Activated CD4-positive, alpha-beta T cell treated with anti-CD3 and anti-CD28 coated beads, Interleukin-2, amount 50 U/mL, for 1 hour (primary cell): ENCODE measurements at places on chromosomes 11 and 22.

DNA sequence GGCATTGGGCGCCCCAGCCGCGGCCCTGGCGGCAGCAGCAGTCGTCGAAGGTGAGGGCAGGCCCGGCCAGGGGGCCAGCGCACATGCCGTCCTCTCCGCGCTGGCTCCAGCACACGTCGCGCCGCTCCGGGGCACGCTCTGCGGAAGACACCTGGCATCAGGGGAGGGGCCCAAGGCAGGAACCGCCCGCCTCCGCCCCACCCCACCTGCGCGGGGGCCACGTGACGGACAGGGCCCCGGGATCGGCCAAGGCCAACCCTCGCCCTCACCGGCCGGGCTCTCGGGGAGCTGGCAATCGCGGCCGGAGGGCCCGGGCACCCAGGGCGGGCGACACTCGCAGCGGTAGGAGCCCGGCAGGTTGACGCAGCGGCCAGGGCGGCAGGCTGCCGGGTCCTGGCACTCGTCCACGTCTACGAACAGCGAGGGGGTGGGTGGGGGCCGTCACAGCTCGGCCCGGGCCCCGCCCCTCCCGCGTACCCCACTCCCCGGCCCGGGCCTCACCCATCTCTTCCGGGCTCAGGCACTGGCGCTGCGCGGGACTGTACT is 14.9 kb downstream of the SCYL1 start:
- DNase-seq, result no peak

- DNase-seq, result no peak
These were observed 785.9 kb upstream of the ARHGAP42 start for GRCh38 chr11:99901175-99901574.

- DNase-seq, result no peak
These were observed 16.8 kb upstream of the MUC6 start for GRCh38 chr11:1053121-1053901.

GRCh38 chr11:108787105-108787504 is 122.2 kb downstream of the DDX10 start:
- no peak for DNase-seq

- no peak for DNase-seq
These were observed 6.3 kb downstream of the TYR start for GRCh38 chr11:89184021-89184420.

DNA sequence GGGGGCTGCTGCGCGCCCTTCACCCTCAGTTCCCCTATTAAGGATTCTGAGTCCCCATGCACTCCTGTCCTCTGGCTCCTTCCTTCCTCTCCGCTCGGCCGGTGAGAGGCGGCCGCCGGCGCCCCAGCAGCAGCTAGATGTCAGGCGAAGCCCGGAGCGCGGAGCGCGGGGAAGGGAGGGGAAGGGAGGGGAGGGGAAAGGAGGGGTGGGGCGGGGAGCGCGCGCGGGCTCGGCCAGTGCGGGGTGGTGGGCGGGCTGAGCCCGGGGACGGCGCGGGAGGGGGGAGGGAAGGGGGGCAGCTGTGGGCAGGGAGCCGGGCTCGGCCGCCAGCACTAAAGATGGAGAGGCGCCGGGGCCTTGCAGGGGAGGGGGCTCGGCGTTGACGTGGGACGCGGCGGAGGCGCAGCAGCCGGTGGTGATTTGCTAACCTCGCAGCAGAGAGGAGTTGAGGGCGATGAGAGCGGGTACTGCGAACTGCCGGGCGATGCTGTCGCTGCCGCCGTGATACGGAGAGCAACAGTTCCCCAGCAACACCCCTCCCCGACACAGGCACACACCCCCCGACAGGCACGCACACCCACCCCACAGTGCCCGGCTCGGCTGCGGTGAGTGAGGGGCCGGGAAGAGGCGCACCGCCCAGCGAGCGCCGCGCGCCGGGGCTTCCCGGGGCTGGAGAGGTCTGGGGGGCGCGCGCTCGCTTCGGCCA is at the start of gene ZBTB16:
TSS of gene ZBTB16 (plus strand) at position 434 of the 706 bp plus-strand sequence. CDS start 3,590 bp downstream, outside the sequence.
- peak; percentile 53 for DNase-seq

DNA sequence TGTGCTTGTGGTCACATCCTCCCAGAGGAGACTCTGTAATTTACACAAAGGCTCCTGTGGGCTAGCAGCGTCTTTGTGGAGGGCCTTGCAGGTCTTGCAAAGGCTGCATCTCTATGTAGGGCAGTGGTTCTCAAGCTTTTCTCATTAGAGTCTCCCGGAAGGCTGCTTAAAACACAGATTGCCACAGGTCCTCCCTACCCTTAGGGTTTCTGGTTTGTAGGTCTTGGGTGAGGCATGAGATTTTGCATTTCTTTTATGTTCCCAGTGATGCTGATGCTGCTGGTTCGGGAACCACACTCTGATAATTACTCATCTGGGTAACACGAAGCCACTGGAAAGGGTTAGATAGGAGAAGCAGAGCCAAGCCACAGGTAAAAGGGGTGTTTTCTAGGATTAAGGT is 151.3 kb upstream of the ZBED5 start:
- DNase-seq, result no peak

GRCh38 chr11:3160252-3161031 is 4.7 kb downstream of the OSBPL5 start:
- DNase-seq, result no peak

DNA sequence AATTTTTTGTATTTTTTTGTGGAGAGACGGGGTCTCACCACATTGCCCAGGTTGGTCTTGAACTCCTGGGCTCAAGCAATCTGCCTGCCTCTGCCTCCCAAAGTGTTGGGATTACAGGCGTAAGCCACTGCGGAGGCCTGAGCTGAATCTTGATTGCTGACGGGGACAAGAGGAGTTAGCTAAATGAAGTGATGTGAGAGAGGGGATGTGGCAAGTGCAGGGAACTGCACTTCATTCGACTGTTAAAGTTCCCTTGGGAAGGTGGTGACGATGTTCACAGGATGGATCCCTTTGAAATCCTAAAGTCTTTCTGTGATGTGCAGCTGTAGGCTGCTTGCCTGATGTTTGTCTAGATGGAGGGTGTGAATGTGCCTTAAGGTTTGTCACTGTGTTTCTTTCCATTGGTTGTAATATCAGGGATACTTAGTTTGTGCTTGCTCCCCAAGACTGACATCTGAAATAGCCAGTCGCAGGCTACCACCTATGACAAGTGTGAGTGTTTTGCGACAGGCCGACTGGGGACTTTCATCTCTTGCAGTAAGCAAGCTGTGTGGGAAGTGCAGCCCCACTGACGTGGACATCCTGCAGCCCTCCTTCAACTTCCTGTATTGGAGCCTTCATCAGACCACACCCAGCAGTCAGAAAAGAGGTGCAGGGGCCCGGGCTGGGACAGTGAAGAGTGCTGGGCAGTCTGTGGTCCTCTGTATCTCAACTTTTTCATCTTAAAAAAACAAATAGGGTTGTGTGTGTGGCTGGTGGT is 19.6 kb upstream of the CCDC134 start:
- peak; percentile 89 for DNase-seq

DNA sequence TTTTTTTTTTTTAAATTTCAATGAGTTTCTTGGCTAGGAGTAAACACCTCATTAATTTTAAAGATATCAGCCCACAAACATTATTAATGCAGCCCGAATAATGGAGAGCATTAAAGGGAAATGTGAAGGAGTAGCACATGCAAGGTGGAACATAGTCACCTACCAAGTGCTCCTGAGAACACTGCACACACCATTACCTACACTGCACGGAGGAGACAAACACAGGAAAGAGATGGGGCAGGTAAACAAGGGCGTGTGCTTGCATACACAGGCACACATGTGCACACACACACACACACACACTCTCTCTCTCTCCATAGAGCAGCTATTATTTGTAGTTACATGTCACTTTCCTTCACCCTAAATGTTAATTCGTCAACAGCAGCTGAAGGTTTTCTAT is 30.2 kb downstream of the HTR3B start:
- DNase-seq, result no peak

GRCh38 chr22:36761553-36762240 is 14.2 kb downstream of the IFT27 start:
- DNase-seq, result no peak

DNA sequence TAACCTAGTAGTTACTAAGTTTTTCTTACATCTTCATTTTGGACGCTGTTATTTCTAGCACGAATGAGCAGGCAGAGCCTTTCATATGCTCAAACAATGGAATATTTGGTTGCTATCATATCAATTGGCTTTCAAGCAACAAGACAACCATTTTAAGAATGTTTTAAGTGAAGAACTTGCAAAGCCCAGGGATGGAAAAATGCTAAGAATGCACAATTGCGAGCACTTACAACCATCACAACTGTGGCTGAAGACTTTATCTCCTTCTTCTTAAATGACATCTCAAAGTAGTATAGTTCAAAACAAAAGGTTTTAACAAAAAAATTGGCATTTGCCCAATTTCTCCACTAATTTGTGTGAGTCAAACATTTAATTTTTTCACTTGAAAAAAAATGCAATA is 8.3 kb upstream of the MMP1 start:
- DNase-seq, result no peak

DNA sequence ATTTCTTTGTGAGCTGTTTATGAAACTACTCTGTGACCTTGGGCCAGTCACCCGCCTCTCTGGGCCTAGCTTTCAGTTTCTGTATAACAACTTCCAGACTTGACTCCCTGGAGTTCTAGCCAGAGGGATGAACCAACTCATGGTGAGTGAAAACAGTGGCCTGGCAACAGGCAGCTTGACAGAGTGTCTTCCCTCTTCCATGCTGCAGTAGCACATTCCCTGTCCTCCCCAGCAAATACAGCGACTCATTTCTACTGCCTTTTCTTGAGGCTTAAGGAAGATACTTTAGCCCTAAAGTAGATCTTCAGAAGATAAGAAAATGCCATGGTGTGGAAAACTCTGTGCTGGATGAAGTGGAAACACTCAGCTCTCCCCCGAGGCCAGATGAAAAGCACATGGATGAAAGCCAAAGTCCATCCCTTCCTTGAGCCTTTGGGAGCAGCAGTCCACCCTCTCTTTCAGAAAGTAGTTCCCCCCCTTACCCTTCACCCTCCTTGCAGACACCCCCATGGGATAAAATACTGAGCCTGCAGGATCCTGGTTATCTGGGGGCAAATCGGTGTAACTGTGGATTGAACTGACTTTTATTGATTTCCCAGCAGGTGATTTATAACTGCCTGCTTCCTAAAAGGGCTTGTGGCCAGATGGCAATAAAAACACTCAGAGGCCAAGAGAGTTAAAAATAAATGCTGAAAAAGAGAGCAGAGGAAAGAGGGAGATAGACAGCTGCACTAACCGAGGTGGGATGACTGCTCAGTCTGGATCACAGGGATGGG is 24.1 kb downstream of the IRAG1 start:
- DNase-seq, result no peak

GRCh38 chr22:28474330-28474729 is 205.3 kb downstream of the TTC28 start:
- no peak for DNase-seq

DNA sequence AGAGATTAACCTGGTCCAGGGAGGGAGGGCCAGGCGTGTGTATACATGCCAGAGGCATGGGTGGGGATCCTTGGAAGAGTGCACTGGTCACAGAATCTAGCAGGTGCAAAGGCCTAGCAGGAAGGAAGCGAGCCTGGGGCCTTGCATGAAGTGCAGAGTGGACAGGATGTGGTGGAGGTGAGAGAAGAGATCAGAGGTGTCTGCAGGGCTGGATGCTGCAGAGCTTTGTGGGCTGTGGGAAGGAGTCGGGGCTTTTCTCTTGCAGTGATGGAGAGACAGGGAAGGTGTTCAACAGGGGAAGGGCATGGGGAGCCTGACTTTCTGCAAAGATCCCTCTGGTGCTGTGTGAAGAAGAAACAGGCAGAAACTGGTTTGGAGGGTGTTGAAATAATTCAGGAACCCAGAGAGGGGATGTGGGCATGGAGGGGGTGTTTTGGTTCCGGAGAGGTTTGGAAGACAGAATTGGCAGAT is 2.5 kb upstream of the TPST2 start:
- peak; percentile 18 for DNase-seq

DNA sequence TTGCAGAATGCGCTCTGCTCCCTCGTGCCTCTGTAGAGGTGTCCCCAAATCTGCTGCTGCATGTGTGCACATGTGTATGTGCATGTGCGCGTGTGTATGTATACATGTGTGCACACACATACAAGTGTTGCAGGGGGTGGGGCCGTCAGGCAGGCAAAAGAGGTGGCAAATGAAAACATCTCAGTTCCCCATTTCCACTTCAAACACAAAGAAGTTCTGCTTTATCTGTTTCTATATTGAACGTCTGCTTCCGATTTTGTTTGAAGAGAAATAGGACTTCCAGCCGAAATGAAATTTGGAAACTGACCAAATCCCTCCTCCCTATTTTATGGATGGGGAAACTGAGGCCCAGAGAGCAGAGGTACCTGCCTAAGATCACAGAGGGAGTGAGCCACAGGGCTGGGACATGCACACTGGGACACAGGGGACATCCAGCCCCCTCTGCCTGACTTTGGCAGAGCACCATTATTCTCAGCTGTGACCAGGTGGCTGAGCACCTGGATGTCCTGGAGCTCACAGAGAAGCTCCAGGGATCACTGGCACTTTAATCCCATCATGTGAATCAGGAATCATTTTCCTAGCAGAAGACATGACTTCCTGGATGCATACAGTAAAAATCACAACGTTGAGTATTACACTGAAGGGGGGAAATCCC is 41.2 kb upstream of the ALX4 start:
- no peak for DNase-seq

- DNase-seq, result no peak
These were observed 1.9 kb upstream of the POLD4 start for GRCh38 chr11:67355023-67355793.

DNA sequence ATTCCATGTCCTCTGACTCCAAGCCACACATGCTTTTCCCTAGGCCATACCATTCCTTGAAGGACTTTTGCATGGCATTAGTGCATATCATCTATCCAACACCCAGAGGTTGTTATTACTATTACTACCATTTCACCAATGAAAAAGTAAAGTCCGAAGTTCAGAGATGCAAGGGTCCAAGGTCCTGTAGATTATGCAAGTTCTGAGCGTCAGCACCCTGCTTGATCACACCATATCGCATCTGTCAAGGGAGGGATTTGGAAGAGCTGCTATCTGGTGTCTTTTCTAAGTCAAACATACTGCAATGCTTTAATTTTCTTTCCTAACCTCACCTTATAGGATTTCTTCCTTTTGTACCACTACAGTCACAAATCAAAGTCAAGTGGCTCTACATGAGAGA is 214.7 kb upstream of the CADM1 start:
- no peak for DNase-seq

DNA sequence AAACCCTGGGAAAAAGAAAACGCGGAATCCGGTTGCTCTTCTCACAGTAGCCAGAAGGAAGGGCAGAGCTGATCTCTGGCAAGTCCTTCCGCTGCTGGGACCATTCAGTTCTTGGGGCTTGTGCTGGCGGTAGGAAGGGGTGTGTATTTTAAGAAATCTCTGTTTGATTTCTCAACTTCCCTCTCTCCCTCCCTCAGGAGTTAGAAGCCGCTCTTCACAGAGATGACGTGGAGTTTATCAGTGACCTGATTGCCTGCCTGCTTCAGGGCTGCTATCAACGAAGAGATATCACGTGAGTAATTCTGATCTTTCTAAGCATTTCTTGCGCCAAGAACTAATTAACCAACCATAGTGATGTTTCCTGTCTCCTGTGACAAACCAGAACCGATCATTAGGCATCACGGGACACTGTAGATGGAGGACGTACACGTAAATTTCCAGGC is 85.9 kb upstream of the SLC25A18 start:
- no peak for DNase-seq
